ENCODE measurements at places on chromosomes 2 and 18.

- no peak for DNase-seq
Observed at GRCh38 chr2:149089068-149089467, 50.6 kb downstream of the LYPD6B start.

DNA sequence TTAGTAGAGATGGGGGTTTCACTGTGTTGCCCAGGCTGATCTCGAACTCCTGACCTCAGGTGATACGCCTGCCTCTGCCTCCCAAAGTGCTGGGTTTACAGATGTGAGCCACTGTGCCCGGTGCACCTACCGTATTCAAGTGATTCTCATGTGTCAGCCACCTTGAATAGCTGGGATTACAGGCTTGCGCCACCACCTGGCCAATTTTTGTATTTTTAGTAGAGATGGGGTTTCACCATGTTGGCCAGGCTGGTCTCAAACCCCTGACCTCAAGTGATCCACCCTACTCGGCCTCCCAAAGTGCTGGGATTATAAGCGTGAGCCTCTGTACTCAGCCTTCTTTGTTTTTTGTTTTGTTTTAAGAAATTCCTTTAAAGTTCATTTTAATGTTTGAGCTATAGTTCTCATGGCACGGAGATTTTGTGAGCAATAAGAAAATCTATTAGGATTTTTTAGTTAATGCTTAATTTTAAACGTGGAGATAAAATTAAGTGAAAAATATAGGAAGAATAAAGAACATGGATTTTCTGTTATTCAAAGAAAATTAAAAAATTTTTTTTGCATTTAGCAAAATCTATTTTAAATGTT lies 242.6 kb downstream of the PHLPP1 start:
- DNase-seq = peak; percentile 42

DNA sequence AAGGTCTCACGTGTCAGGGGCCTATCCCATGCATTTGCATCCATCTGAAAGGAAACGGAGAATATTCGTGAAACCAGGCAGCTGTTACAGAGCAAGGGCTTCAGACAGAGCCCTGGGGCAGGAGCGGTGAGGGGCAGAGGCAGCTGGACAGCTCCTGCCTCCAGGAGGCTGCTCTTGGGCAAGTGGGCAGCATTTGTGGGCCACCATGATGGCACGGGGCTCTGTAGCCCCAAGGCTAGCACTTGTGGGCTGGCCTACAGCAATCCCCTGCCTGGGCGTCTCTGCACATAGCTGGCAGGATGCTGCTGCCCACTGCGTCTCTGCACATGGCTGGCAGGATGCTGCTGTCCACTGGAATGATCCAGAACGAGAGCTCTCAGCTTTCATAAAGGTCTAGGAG lies 52.8 kb upstream of the PTMA start:
- no peak for DNase-seq

GRCh38 chr18:41096504-41096903 lies 858.5 kb upstream of the PIK3C3 start:
- peak; percentile 62 for DNase-seq

- DNase-seq = no peak
Observed at GRCh38 chr18:54767098-54767497, 61.2 kb upstream of the RAB27B start.

DNA sequence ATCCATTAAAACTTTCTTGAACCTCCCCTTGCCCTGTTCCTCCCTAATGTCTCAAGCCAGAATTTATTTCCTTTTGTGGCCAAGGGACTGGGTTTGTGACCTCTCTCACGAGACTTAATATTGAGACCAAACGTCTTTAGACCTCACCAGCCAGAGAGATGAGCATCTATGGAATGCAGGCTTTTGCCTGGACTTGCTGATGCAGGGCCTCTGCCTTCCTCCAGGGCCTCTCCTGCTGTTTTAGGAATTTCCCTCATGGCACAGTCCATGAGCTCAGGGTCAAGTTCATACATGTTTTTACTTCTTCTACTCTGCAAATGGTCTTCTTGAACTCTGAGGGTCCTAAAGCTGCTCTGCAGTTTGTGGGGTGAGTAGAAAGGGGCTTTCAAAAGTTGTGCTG lies 22.3 kb downstream of the IL1B start:
- DNase-seq = no peak

GRCh38 chr18:56431551-56431950 lies 206.8 kb downstream of the TXNL1 start:
- peak; percentile 51 for DNase-seq

All from NCI-H1417 (cell line).